ENCODE measurements at places on chromosomes 4 and X. TPM values are rescaled to one million over a fixed set of nuclear protein-coding genes. Genes with fewer than 3 reads are reported as not detected.

GRCh38 chr4:28799696-28800095, 1920.5 kb upstream of the PCDH7 start:
- no peak for DNase-seq

Gene C4orf17
- total RNA-seq = not detected

Gene KDM5C
- total RNA-seq = 109 TPM

GRCh38 chrX:49260221-49260985, 4.1 kb downstream of the FOXP3 start:
- no peak for DNase-seq

DNA sequence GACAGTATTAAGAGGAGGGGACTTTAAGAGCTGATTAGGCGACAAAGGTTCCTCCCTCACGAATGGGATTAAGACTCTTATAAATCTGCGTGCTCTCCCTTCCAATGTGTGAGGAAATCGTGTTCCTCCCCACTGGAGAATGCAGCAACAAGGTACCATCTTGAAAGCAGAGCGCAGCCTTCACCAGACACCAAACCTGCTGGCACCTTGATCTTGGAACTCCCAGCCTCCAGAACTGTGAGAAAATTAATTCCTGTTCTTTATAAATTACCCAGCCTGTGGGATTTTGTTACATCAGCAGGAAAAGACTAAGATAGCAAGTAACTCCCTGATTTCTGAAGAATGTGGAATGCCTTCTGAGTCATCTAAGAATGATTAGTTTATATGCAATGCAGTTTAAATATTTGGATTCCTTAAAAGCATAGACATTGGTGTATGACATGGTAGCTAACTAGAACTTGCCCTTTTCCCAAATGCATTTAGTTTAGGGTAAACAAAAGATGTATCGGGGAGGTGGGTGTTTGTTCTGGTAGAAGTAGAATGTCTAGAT, 86.1 kb downstream of the USP46 start:
- no peak for DNase-seq

Gene PPP2R3B
- 20.5 TPM for total RNA-seq

Gene FNIP2
- 57.1 TPM for total RNA-seq

- DNase-seq = no peak
Observed at GRCh38 chr4:52105276-52105675, 54.2 kb downstream of the SPATA18 start.

Gene NUP62CL
- 0.67 TPM for total RNA-seq

Gene GPR119
- total RNA-seq = not detected

Gene SHISA3
- 2.3 TPM for total RNA-seq

- no peak for DNase-seq
Observed at GRCh38 chrX:22057667-22058066, 25.5 kb downstream of the PHEX start.

GRCh38 chr4:100317032-100317864, 127.0 kb upstream of the DDIT4L start:
- DNase-seq = no peak

GRCh38 chrX:130637591-130637990, 235.8 kb downstream of the RBMX2 start:
- no peak for DNase-seq

Gene ARX
- total RNA-seq = 12.6 TPM

DNA sequence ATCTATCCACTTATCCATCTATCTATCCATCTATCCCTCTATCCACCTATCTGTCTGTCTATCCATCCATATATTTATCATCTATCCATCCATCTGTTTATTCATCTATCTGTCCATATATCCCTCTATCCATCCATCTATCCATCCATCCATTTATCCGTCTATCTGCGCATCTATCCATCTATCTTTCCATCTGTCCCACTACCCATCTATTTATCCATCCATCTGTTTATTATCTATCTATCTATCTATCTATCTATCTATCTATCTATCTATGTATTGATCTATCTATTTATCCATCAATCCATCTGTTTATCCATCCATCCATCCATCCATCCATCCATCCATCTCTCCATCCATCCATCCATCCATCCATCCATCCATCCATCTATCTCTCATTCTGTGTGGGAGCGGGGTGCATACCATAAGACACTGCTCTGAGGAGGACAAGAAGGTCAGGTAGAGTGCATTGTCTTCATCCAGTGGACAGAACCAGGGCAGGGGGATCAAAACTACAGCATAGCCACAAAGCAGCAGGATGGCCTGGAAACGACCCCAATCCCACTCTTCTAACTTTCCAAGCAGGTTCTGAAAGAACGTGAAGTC, 53.2 kb upstream of the ENPP6 start:
- no peak for DNase-seq

DNA sequence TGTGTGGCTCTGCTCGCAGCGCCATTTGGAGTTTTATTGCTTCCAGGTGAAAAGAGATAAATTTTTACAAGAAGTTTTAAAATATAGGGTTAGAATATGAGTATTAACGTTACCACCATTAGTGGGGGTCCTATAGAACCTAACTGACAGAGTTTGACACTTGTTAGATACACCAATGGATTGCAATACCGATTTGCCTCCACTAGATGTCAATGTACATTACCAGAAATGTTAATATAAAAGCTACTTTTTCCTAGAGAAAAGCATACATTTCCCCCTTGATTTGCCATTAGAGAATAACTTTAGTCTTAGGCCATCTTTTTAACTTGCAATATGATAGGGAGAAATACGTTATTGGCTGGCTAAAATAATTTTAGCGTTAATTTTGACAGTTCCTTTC, 108.4 kb downstream of the LINC00632 start:
- DNase-seq = no peak

DNA sequence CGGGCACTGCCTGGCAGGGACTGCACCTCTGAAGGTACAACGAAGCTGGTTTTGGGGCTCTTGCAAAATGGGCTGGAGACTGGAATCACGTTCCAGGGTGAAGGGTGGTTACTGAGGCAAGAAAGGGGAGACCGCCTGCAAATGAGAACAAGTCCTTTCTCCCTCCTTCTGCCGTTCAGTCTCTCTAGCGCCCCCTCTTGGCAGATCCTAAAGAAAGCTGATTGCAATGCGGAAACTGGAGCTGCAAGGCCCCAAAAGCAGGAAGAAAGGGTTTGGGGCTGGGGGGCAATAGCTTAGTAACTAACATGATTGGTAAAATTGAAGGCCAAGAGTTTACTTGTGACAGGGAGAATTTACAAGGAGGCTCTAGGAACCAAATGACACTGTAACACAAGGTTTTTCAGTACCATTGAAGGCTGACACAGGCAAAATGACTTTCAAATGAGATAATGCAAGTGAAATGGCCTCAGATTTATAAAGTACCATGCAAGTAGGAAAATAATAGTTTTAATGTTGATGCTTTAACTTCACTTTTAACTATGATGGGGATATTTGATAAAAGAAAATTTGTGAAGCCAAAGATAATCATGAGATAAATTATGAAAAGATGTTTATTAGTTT, 222.7 kb upstream of the HAND2 start:
- no peak for DNase-seq

DNA sequence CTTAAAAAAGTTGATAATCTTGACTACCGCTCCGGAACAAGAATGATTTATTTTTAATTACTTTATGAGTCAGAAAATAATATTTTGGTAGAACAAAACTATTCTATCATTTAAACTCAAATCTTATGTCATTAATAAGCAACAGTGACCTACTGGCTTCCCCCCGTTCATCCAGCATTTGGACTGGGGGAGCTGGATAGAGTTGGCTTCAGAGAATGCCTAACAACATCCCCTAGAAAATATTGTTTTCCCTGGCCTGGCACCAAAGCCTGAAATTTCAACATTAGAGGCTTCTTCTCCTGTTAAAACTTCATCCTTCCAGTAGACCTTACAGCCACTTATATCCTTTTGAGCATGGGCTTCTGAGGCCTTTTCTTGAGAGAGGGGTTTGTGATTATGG, 55.7 kb upstream of the PDLIM3 start:
- no peak for DNase-seq

Gene ASB5
- total RNA-seq = 1.6 TPM

DNA sequence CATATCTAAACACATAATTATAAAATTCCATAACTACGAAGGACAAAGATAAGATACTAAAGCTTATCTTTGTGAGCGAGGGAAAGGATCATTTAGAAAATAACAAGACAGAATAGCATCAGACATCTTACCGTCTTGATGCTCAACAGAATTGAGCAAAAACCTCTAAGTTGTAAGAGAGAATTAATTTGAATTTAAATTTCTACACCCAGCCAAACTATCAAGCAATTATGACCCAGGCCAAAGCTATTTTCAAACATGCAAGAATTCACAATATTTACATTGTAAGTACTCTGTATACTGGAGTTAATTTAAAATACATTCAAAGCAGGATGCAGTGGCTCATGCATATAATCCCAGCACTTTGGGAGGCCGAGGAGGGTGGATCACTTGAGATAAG, 16.5 kb downstream of the CLOCK start:
- DNase-seq = no peak

- no peak for DNase-seq
Observed at GRCh38 chr4:13368217-13368616, 115.9 kb downstream of the RAB28 start.

All from dorsolateral prefrontal cortex (tissue), 122 donors.